Activated T-helper 2 cell treated with anti-CD3 and anti-CD28 coated beads, Interferon-gamma antibody, Interleukin-2, Interleukin-4, amounts not matched to agents 10 μg/mL and 5 μg/mL and 100 μg/mL, durations not matched to agents 14 hours and 24 hours and 36 hours (primary cell): ENCODE measurements at places on chromosomes 2 and 18. TPM values are rescaled to one million over a fixed set of nuclear protein-coding genes. Genes with fewer than 3 reads are reported as not detected.

Gene KLF11
- total RNA-seq, result 7.9 and 9.2 TPM in 2 replicates

DNA sequence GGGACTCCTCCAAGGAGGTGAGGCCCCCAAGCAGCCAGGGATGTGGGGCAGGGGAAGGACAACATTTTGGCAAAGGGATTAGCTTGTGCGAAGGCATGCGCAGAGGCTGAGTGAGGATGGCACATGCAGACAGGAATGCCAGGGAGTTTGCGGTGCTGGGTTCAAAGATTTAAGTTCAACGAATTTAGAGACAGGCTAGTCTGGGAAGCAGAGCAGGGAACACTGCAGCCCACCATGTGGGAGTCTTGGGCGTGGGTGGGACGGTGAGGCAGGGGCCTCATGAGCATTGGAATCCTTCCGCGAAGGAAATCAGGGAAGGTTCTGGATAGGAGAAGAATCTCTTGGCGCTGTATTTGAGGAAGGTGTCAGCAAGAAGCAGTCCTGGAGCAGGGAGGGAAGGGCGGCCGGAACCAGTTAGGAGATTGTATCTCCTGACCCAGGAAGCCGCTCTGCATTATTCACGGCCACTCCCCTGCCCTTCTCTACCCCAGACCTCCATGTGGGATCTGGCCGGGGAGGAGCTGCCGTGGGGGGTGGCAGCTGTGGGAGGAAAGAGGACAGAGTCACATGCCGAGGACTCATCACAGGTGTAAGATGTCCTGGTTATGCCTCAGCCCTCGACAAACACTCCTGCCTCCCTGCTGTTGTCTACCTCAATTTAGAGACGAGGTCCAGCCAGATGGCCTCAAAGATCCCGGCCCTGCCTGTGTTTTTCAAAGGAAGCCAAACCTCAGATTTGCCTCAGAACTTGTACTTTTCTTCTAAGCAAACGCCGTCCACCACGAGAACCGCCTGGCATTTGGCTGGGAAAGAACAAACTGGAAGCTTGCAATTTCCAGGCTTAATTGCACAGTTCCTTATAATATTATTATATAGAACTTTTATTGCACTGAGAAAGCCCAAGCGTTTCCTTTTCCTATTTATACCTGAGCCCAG is 123.7 kb upstream of the SMAD2 start:
- H3K27ac ChIP-seq, result no peak overlapping the region
- H3K36me3 ChIP-seq, result no peaks in the 10 kb centered on the region
- H3K27me3 ChIP-seq, result peaks cover 41% of the 10 kb centered on the region
- no peak for DNase-seq
- no peak overlapping the region for H3K4me3 ChIP-seq

- no peak overlapping the region for H3K4me3 ChIP-seq
- DNase-seq, result no peak
- H3K36me3 ChIP-seq, result no peaks in the 10 kb centered on the region
- H3K27me3 ChIP-seq, result no peaks in the 10 kb centered on the region
- no peaks in the 10 kb centered on the region for H3K4me1 ChIP-seq
Measured at GRCh38 chr2:59745085-59745484, 808.4 kb downstream of the BCL11A start.

- no peak overlapping the region for H3K27ac ChIP-seq
- no peak for DNase-seq
- peaks cover 9% of the 10 kb centered on the region for H3K4me1 ChIP-seq
- H3K4me3 ChIP-seq, result no peak overlapping the region
- H3K27me3 ChIP-seq, result peaks cover 35% of the 10 kb centered on the region
Measured at GRCh38 chr2:106197878-106198277, 3.8 kb upstream of the UXS1 start.

- H3K4me1 ChIP-seq, result peaks cover 2% of the 10 kb centered on the region
- no peak overlapping the region for H3K4me3 ChIP-seq
- H3K27ac ChIP-seq, result no peak overlapping the region
Measured at GRCh38 chr2:147223553-147224060, 621.2 kb upstream of the ACVR2A start.

- H3K27me3 ChIP-seq, result no peaks in the 10 kb centered on the region
- no peak for DNase-seq
- no peaks in the 10 kb centered on the region for H3K36me3 ChIP-seq
Measured at GRCh38 chr18:37900326-37900725, 334.7 kb upstream of the CELF4 start.

DNA sequence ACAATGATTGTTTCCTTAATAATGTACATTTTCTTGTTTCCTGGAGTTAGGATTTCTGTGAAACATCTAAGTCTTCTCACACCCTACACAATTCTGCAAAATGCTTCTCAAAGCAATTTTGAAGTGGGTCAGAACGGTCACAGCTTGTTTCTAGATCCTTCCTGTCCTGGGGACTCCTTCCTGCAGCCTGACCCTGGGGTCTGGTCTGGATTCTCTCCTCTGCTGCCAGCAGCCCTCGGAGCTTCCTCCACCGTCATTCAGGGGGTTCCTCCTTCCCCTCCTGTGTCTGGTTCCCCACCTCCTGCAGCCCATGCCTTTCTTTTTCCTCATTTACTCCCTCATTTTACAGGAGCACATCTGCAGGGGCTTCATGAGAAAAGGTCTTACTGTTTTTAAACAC is 322.1 kb downstream of the AGPS start:
- peaks cover 21% of the 10 kb centered on the region for H3K27me3 ChIP-seq
- DNase-seq, result no peak
- H3K27ac ChIP-seq, result no peak overlapping the region
- no peaks in the 10 kb centered on the region for H3K36me3 ChIP-seq
